ENCODE measurements at places on chromosomes 2 and 18.
A peak's percentile ranks its signal among the peaks of the same experiment; 100 is the strongest.

GRCh38 chr2:25891672-25892071 lies 13.4 kb upstream of the ASXL2 start:
- no peak for DNase-seq

GRCh38 chr2:239830121-239831000 lies 194.8 kb downstream of the NDUFA10 start:
- DNase-seq = no peak

GRCh38 chr2:207869784-207870778 lies 100.4 kb upstream of the FZD5 start:
- DNase-seq = peak; percentile 56

DNA sequence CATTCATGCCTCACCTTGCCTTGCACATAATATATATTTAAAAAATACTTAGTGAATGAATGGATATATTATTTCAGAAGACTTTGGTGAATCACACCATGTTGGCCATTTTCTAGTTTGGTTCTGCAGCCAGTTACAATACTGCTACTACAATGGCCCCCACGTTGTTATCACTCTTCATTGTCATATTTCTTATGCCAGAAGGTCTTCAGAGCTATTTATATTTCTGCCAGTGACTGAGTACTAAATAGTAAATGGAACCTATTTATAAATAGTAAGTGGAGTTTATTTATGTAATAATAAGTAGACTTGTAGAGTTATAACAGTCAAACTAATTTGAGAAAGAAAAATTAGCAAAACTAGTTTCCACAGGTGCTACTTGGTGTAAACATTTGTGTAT lies 516.6 kb upstream of the SYT4 start:
- no peak for DNase-seq

DNA sequence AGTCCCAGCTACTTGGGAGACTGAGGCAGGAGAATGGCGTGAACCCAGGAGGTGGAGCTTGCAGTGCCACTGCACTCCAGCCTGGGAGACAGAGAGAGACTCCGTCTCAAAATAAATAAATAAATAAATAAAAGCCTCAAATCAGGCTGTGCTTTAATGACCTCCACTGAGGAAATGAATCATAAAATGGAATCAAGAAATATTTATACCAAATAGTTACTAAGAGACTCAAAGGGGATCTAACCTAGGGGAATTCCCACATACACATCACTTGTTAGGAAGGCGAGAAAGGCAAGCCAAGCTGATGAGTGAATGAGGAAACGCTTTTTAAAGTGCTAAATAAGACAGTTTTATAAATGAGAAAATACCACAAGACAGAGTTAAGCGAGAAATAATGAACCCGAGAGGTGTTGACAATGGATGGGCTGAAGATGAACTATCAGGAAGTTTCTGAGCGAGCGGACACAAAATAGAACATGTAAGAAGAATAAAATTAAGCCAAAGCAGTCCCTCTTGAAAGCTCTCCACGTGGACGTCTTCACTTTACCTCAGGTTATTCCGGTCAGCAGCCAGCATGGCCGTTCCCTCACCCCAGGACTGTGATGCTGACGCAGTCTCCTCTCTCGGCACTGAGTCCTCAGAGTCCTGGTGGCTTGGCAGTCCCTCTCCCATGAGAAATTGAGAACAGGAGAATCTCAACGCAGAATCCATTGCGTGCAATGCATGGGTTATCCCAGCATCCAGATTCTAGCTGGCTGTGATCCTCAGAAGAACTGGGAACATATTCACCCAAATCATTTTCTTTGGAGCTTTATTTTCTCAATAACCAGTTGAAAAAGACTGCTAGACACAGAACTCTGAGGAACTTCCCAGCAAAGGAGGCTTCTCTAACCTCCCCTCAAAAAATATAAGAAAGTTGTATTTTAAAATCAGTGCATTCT lies 22.3 kb downstream of the PXDN start:
- peak; percentile 80 for DNase-seq

- DNase-seq = no peak
These were observed 158.4 kb downstream of the BCL2 start for GRCh38 chr18:63161032-63161760.

DNA sequence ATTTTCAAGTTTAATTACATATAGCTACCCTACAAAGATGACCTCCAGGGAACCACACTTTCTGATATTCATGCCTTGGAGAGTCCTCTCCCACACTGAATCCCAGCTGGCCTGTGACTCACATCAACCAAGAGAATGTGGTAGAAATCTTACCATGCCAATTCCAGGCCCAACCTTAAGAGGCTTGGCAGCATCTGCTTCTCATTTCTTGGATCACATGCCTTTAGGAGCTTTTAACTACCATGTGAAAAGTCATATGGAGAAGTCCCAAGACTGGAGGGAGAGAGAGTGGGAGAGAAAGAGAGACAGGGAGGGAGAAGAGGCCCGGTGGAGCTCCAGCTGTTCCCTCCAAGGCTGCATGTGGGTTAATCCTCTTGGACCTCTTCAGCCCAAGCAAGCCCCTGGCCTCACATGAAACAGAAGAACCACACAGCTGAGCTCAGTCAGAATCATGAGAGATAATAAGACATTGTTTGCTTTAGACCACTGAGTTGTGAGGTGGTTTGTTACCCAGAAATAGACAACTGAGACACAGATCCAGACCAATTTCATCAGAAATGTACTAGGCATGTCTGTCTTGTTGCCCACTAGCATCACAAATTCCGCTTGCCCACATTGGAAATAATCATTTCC lies 190.7 kb downstream of the MTCL1 start:
- peak; percentile 58 for DNase-seq

DNA sequence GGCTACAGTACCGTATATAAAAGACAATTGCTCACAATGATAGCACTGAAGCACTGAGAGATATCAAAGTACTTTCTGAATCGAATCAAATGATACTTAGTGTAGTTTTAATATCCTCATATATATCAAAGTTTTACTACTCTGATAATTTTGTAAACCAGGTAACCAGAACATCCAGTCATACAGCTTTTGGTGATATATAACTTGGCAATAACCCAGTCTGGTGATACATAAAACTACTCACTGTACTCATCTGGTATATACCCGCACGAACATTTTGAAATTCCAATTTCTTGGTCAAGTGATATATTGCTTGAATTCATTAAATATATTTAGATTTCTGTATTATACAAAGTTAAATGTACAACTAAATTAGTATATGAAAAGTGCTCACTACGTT lies 20.5 kb downstream of the SLC39A6 start:
- no peak for DNase-seq

- DNase-seq = no peak
These were observed 45.1 kb downstream of the RPL31 start for GRCh38 chr2:101047075-101047766.

- DNase-seq = no peak
These were observed 617 bp upstream of the ALPG start for GRCh38 chr2:232405943-232406510.

GRCh38 chr2:241223211-241224017 lies 34.9 kb downstream of the ANO7 start:
- peak; percentile 14 for DNase-seq

DNA sequence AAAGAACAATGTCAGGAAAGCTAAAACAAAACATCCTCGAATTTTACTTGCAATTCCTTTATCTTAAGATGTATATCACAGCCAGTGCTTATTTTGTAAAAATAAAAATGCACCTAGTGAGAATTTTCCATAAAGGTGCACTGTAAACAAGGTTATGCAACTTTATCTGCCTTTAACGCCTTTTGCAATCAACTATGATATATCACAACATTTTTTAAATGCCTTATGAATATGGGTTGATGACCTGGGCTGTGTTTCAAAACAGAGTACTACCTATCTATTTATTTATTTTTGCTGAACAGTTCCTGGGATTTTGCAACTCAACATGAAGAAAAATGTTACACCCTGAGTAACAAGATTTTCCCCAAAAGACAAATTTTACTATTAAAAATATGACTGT lies 869.8 kb downstream of the CPS1 start:
- no peak for DNase-seq

GRCh38 chr2:193482557-193482956 lies 1287.8 kb upstream of the TMEFF2 start:
- no peak for DNase-seq

DNA sequence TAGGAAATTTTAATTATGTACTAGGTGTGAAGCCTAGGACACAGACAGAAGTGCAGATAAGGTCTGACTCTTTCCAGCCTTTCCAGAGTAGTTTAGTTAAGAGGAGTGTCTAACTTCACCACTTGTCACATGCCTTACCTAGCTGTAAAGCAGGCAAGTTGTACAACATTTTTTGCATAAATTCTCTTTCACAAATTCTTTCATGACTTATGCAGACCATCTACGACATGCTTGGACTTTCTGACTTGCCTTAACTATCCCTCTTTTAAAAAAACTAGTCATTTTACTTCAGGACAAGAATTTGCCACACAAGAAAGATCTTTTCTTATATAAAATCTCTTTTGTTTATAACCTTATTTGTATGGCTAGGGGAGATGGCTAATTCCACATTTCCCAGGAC lies 1273.6 kb upstream of the SLC39A10 start:
- peak; percentile 1 for DNase-seq

DNA sequence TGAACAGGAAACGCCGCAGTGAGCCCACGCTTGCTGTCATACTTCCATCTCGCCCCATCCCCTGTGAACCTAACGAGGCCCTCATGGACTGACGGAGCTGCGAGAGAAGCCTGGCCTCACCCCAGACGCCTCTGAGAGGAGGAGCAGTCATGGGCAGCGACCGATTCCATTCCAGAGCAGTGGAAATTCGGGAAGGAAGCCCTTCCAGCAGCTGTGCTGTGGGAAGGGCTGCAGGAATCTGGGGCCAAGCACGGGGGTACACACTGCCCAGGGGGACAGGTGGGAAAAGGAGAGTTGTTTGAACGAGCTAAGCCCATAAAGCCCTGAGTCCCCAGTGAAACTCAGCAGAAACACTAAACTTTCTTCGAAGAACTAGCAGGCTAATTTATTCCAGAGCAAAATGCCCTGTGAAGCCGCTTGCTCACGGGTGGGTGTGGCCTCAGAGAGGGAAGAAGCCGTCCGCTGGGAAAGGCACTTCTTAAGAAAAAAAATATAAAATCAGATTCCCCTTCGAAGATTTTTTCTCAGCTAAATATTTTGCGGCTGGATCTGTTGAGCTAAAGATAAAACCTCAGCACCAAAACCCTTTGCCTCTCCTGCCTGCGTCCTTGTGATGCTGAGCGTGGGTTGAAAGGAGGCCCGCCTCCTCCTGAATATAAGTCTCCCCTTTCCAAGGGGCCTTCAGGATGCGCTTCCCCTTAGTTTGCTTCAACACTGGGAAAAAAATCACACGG lies 38.2 kb downstream of the ANKMY1 start:
- peak; percentile 27 for DNase-seq

DNA sequence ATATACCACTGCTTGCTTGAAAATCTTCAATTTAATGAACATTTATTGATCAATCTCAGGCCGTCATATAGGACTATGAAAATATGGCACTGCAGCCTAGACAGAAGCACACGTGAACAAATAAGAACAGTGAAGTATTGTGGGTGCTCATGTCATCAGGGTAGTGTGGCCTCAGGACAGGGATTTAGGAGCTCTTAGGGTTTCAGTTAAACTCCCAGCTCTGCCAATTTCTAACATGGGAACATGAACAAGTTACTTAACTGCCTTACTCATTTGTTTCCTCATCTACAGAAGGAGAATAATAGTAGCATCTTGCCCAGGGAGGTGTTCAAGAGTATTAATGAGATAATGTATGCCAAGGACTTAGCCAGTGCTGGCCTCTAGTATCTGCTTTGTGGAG lies 146.0 kb upstream of the MAP3K20 start:
- no peak for DNase-seq

GRCh38 chr2:30636311-30636710 lies 170.9 kb downstream of the CAPN13 start:
- no peak for DNase-seq

GRCh38 chr18:27017901-27018500 lies 152.5 kb upstream of the AQP4 start:
- no peak for DNase-seq

- DNase-seq = peak; percentile 75
These were observed 254.8 kb downstream of the CDH2 start for GRCh38 chr18:27921904-27922751.

GRCh38 chr18:22141211-22141610 lies 28.2 kb upstream of the GATA6 start:
- no peak for DNase-seq

GRCh38 chr2:30273574-30273929 lies 42.2 kb downstream of the LBH start:
- DNase-seq = peak; percentile 54

GRCh38 chr18:21040466-21040865 lies 71.1 kb downstream of the ROCK1 start:
- DNase-seq = no peak

DNA sequence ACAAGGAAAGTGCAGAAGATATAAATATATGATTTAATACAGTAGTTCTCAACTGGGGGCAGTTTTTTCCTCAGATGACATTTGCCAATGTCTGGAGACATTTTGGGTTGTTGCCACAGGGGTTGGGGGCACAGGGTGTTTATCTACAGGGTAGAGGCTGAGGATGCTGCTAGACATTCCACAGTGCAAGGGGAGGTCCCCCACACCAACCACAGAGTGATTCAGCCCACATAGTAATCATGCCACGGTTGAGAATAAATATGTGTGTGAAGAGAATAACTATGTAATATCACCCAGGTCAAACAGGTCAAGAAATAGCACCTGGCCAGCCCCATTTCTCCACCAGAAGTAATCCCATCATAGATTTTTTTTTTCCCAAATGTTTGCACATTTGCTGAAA lies 17.9 kb downstream of the DYSF start:
- DNase-seq = no peak

DNA sequence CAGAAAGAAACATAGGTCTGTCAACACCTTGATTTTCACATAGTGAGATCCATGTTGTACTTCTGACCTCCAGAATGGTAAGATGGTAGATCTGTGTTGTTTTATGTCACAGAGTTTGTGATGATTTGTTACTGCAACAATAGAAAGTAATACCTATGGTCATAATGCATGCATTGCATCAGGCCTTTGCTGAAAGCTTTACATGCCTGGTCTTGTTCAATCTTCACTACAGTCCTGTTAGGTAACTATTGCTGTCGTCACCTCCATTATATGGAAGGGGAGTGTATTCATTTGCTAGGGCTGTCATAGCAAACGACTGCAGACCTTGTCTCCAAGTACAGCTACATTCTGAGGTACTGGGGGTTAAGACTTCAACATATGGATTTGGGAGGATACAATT lies 243.5 kb downstream of the ANAPC1 start:
- DNase-seq = no peak
